ENCODE measurements at places on chromosomes 3 and 15. TPM values are rescaled to one million over a fixed set of nuclear protein-coding genes. Genes with fewer than 3 reads are reported as not detected.

Gene LEO1
- 21.9 TPM for total RNA-seq

Gene ACTRT3
- total RNA-seq, result 1.7 TPM

Gene GPR27
- 1.2 TPM for total RNA-seq

Gene SAMMSON
- total RNA-seq, result not detected

Measured in vagina (tissue), 2 donors.